ENCODE measurements at places on chromosomes 4 and X. TPM values are rescaled to one million over a fixed set of nuclear protein-coding genes. Genes with fewer than 3 reads are reported as not detected.

GRIA2 gene
- total RNA-seq = not detected

- no peak overlapping the region for H3K27ac ChIP-seq
- no peak overlapping the region for H3K4me3 ChIP-seq
- no peaks in the 10 kb centered on the region for H3K4me1 ChIP-seq
Observed at GRCh38 chr4:124541652-124542420, 170.7 kb downstream of the ANKRD50 start.

PRMT9 gene
- 12.5 TPM for total RNA-seq

GRCh38 chr4:38523054-38523453 is 140.9 kb upstream of the KLF3 start:
- H3K4me3 ChIP-seq = no peak overlapping the region
- H3K27ac ChIP-seq = no peak overlapping the region
- H3K4me1 ChIP-seq = peaks cover 11% of the 10 kb centered on the region
- no peaks in the 10 kb centered on the region for H3K36me3 ChIP-seq

CDX4 gene
- total RNA-seq = not detected

STARD8 gene
- 0.34 TPM for total RNA-seq

PNMA3 gene
- 1.1 TPM for total RNA-seq

DNA sequence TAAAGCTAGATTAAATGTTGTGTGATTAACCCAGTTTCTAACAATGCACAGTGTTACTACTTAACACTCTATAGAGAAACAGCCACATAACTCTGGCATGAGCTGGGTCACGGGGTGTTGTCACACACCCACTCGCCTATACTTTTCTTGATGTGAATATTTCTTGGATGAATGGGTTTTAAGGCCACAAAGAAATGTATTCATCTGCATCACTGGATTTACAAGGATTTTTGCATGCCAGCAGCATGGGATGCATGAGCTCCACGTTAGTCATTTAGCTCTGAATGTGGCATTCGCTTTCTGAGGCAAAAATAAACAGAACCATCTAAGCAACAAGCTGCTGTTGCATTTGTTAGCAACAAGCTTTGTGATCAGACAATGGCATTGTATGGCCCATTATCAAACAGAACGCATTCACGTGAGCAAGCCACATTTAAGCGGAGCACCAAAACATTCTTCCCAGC is 89.7 kb downstream of the LRP2BP start:
- H3K27ac ChIP-seq = no peak overlapping the region
- H3K4me1 ChIP-seq = no peaks in the 10 kb centered on the region
- H3K4me3 ChIP-seq = no peak overlapping the region
- H3K27me3 ChIP-seq = no peaks in the 10 kb centered on the region
- H3K36me3 ChIP-seq = no peaks in the 10 kb centered on the region

SPANXA1 gene
- not detected for total RNA-seq

- no peak overlapping the region for H3K4me3 ChIP-seq
- no peaks in the 10 kb centered on the region for H3K27me3 ChIP-seq
- no peaks in the 10 kb centered on the region for H3K36me3 ChIP-seq
- H3K27ac ChIP-seq = no peak overlapping the region
Observed at GRCh38 chr4:70714079-70714887, 7.5 kb upstream of the RUFY3 start.

DNA sequence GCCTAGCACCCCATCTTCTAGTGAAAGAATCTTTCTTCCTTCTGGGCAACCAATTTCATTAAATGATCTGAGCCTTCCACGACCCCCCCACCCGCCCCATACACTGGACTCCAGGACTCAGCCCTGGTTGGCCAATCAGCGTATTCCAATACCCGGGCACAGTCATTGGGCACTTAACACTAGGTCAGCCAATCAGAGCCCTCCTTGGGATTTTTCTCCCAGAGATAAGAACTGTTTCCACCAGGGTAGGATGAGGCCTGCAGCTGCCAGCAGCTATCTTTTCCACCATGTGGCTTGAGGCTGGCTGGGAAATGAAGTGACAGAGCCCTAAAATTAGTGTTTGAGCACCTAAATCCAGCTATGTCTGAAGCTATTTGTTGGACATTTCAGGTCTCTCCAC is 418.8 kb downstream of the BCOR start:
- H3K27me3 ChIP-seq = no peaks in the 10 kb centered on the region
- no peak overlapping the region for H3K27ac ChIP-seq
- H3K4me1 ChIP-seq = no peaks in the 10 kb centered on the region
- no peak for DNase-seq
- H3K36me3 ChIP-seq = no peaks in the 10 kb centered on the region

DNA sequence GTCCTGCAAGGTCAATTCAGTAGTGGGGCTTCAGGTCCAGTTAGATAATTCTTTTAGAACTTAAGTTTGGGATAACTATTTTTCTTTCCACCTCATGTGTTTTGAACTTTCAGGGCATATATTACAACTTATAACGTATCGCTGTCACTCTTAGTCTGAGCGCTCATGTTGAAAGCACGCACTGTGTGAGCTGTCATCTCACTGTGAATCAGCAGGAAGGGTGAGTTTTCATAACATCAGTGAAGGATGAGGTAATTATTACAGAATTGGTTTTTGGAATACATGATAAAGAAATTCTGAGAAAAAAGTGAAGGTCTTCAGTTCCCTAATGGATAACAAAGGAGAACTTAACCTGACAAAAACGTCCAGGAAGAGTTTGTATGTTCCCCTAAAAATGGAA is 45.1 kb upstream of the SLC4A4 start:
- no peak for DNase-seq
- no peaks in the 10 kb centered on the region for H3K4me1 ChIP-seq
- H3K27ac ChIP-seq = no peak overlapping the region
- H3K36me3 ChIP-seq = no peaks in the 10 kb centered on the region
- peaks cover 9% of the 10 kb centered on the region for H3K27me3 ChIP-seq

DNA sequence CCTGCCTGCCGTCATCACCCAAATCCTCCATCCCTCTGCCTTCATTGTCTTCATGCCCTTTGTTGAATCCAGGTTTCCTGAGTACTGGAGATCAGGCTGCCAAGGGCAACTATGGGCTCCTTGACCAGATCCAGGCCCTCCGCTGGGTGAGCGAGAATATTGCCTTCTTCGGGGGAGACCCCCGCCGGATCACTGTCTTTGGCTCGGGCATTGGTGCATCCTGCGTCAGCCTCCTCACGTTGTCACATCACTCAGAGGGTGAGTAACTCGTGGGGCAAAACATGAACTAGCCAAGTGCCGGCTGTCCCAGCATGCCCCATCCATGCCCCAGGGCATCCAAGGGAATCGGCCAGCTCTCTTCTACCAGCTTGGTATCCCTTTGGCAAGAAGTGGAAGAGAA is 19.4 kb downstream of the NLGN3 start:
- DNase-seq = no peak
- H3K4me1 ChIP-seq = peaks cover 4% of the 10 kb centered on the region
- H3K36me3 ChIP-seq = peaks cover 4% of the 10 kb centered on the region
- no peaks in the 10 kb centered on the region for H3K27me3 ChIP-seq

DNA sequence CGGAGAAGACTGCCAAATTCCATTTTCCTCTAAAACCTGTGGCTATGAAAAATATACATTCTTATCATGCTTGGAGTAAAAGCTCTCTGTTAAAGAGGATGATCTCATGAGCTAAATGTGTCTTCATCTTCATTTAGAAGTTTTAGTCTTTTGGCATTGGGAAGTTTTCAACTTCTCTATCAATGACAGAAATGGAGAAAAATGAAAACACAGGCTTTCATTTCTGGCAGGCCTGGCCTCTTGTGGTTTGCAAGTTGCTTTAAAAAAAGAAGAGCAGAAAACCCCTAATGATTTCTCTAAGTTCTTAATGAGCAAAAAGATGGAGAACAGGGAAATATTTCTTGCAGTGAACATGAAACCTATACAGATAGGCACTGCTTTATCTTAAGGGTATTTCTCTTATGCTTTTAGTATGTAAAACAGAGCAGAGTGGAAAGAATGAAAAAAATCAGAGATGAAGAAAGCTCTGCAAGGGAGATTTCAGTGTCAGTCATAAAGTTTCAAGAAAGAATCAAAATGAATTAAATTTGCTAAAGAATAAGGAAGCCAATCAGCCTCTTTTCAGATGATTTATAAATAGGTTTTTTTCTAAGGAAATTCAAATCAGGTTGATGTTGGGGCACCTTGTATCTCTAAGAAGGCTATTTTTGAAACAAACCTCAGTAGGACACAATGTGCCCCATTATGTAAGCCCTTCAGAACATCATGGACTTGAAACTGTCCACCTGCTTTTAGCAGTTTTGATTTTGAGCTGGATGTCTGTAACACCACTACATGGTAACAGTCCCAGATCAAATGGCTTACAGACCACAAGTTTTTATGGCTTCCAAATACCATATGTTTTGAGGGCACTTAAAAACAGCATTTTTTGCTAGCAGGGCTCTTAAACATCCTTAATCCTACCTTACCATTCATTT is 225.0 kb downstream of the GRIA3 start:
- H3K4me3 ChIP-seq = no peak overlapping the region
- H3K4me1 ChIP-seq = no peaks in the 10 kb centered on the region
- no peaks in the 10 kb centered on the region for H3K36me3 ChIP-seq

GRCh38 chr4:177239477-177239876 is 70.2 kb upstream of the NEIL3 start:
- no peak overlapping the region for H3K4me3 ChIP-seq
- peaks cover 5% of the 10 kb centered on the region for H3K4me1 ChIP-seq
- no peak overlapping the region for H3K27ac ChIP-seq
- H3K27me3 ChIP-seq = no peaks in the 10 kb centered on the region
- DNase-seq = no peak

BTC gene
- total RNA-seq = not detected

GRCh38 chr4:577499-578450 is 1.7 kb upstream of the TMEM271 start:
- DNase-seq = no peak
- H3K4me1 ChIP-seq = peaks cover 12% of the 10 kb centered on the region
- peak overlapping the region; percentile 69 for H3K27ac ChIP-seq
- H3K27me3 ChIP-seq = peaks cover 54% of the 10 kb centered on the region
- peak overlapping the region; percentile 36 for H3K4me3 ChIP-seq
- H3K36me3 ChIP-seq = peaks cover 15% of the 10 kb centered on the region

GRCh38 chr4:90127223-90127705 is at the start of gene CCSER1:
TSS of gene CCSER1 (plus strand) at chr4:90127394.
- peaks cover 17% of the 10 kb centered on the region for H3K4me1 ChIP-seq
- DNase-seq = peak; percentile 49
- peak within 1 kb of the TSS; percentile 73 for H3K4me3 ChIP-seq

NALF2 gene
- total RNA-seq = not detected

- peak; percentile 36 for DNase-seq
- no peaks in the 10 kb centered on the region for H3K4me1 ChIP-seq
- no peaks in the 10 kb centered on the region for H3K36me3 ChIP-seq
Observed at GRCh38 chrX:17788439-17788838, 51.1 kb downstream of the SCML1 start.

- no peaks in the 10 kb centered on the region for H3K4me1 ChIP-seq
- no peak overlapping the region for H3K27ac ChIP-seq
- no peaks in the 10 kb centered on the region for H3K36me3 ChIP-seq
- H3K4me3 ChIP-seq = no peak overlapping the region
Observed at GRCh38 chr4:55758570-55758969, 61.0 kb upstream of the EXOC1L start.

DNA sequence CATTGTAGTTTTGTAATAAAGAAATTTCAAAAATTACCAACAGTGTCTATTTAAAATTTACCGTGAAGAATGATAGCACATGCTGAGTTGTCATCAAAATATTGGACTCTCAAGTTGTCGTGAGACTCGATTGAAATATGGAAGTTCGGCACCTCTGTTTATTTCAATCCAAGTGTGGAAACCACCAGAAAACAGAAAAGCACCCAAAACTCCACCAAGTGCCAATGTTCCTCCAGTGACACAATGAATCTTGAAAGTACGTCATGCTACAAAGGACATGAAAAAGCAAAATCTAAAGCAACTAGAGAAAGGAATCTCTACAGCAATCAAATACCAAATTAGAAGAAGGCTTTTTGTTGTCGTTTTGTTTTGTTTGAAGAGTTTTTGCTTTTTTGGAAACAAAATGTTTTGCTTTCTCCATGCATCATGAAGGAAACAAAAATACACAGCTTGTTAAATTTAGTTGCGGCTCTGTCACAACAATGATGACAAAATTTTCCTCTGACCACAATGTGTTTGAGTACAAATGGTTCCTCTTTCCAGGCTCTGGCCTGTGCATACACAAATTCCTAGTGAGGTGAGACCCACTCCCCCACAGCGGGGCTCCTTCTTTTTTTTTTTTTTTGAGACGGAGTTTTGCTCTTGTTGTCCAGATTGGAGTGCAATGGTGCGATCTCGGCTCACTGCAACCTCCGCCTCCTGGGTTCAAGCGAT is 9.6 kb upstream of the IL13RA1 start:
- no peaks in the 10 kb centered on the region for H3K4me1 ChIP-seq
- no peak overlapping the region for H3K27ac ChIP-seq
- H3K27me3 ChIP-seq = peaks cover 2% of the 10 kb centered on the region
- H3K36me3 ChIP-seq = no peaks in the 10 kb centered on the region

DNA sequence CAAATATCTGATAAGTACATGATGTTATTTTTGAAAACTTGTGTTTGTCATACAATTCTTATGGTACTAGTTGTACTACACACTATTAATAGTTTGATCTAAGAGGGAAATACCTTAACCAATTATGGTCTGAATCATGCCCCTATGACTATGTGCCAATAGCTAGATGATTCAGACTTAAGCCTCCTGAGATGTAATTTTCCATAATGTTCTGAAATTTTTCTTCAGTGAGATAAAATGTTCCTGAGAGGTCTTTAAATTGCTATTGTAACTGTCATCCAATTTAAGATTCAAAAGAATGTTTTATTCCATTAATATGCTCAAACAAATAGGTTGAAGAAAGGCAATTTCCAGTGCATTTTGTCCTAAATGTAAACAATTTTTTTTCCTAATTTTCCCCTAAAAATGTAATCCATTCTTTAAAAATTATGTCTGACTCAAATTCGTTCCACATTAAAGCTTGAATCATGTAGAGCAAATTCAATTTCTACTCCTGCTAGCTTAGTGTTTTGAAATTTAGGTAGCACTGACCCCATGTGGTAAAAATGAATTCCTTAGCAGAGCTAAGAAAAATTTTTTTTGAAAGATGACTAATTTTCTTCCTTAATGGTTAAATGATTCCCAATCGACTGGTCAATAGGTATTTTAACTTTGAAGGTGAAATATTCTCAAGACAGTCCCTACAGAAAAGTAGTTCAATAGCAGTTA is 49.1 kb downstream of the APOOL start:
- H3K4me1 ChIP-seq = no peaks in the 10 kb centered on the region
- DNase-seq = no peak
- H3K27ac ChIP-seq = no peak overlapping the region
- peaks cover 2% of the 10 kb centered on the region for H3K36me3 ChIP-seq
- no peak overlapping the region for H3K4me3 ChIP-seq

SPANXA2 gene
- not detected for total RNA-seq

GRCh38 chr4:147633113-147633512 is 15.9 kb downstream of the TMEM184C start:
- no peaks in the 10 kb centered on the region for H3K27me3 ChIP-seq
- no peak overlapping the region for H3K27ac ChIP-seq
- no peak overlapping the region for H3K4me3 ChIP-seq
- DNase-seq = no peak

MAD2L1 gene
- 68.4 TPM for total RNA-seq

KLB gene
- not detected for total RNA-seq

GRCh38 chr4:43435291-43435690 is 542.8 kb downstream of the GRXCR1 start:
- DNase-seq = no peak
- no peak overlapping the region for H3K4me3 ChIP-seq
- no peaks in the 10 kb centered on the region for H3K4me1 ChIP-seq

- H3K36me3 ChIP-seq = peaks cover 53% of the 10 kb centered on the region
- peaks cover 27% of the 10 kb centered on the region for H3K4me1 ChIP-seq
- DNase-seq = no peak
- H3K27ac ChIP-seq = no peak overlapping the region
Observed at GRCh38 chrX:19545651-19546050, 30.3 kb upstream of the MAP3K15 start.
